ENCODE measurements at places on chromosomes 4 and X. TPM values are rescaled to one million over a fixed set of nuclear protein-coding genes. Genes with fewer than 3 reads are reported as not detected.

Gene TMSB15B
- 7.5 TPM for total RNA-seq

- no peaks in the 10 kb centered on the region for H3K36me3 ChIP-seq
- H3K27me3 ChIP-seq = no peaks in the 10 kb centered on the region
- no peaks in the 10 kb centered on the region for H3K4me1 ChIP-seq
Observed at GRCh38 chr4:156330436-156331031, 376.9 kb upstream of the CTSO start.

GRCh38 chrX:111288841-111289240 is 18.6 kb upstream of the CAPN6 start:
- DNase-seq = no peak
- H3K4me1 ChIP-seq = no peaks in the 10 kb centered on the region
- H3K27me3 ChIP-seq = no peaks in the 10 kb centered on the region
- no peaks in the 10 kb centered on the region for H3K36me3 ChIP-seq

DNA sequence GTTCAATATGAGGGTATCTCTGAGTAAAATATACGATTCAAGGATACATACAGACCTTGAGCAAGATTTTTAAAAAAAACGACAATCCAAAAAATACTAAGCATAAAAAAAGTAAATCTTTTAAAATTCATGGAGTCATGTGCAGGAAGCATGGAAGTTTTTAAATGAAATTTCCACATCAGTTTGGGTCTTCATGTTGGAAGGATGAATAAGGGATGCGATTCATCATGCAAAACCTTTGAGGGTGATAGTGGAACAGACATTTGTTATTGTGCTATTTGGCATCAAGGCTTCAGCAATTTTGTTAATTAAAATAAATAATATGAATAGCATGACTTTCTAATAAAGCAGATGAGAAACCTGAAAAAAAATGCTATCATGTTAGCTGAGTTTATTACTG is 815.0 kb upstream of the PCDH10 start:
- no peak for DNase-seq
- H3K36me3 ChIP-seq = no peaks in the 10 kb centered on the region
- H3K4me3 ChIP-seq = no peak overlapping the region
- no peaks in the 10 kb centered on the region for H3K27me3 ChIP-seq

GRCh38 chr4:27350161-27350560 is 489.5 kb downstream of the STIM2 start:
- H3K4me3 ChIP-seq = no peak overlapping the region
- no peak for DNase-seq
- H3K27me3 ChIP-seq = no peaks in the 10 kb centered on the region
- H3K4me1 ChIP-seq = no peaks in the 10 kb centered on the region
- H3K36me3 ChIP-seq = no peaks in the 10 kb centered on the region
- H3K27ac ChIP-seq = no peak overlapping the region

DNA sequence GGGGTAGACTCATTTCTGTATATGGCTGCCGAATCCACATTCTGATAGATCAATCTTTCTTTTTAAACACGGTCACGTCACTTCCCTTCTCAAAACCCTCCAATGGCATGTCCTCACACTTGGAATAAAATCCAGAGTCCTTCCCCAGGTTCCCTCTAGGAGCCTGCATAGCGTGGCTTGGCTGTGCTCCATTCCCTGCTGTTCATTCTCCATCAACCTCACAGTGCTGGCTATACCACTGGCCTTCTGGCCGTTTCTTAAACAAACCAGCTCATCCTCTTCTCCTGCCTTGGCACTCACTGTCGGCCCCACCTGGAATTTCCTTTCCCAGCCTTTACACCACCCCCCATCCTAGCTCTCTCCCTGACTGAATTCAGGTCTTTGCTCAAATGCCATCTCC is 77.1 kb downstream of the RBM47 start:
- no peaks in the 10 kb centered on the region for H3K36me3 ChIP-seq
- peaks cover 30% of the 10 kb centered on the region for H3K4me1 ChIP-seq
- no peak overlapping the region for H3K27ac ChIP-seq
- DNase-seq = no peak
- H3K27me3 ChIP-seq = no peaks in the 10 kb centered on the region

DNA sequence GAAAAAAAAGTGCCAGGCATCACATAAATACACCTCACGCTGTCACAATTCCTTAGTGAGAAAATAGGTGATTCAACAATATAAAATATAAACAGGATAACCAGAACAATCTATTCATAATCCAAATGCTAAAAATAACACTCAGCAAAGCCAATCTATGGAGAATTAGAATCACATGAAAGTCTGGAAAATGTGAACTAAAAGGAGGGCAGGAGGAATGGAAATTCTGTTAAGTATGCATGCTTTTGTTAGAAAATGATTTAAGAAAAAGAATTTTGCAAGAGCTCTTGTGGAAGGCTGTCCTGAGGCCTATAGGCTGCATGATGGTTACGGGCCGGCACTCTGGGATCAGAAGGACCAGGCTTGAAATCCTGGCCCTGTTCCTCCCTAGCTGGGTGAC is 70.6 kb upstream of the PROM1 start:
- DNase-seq = no peak
- no peaks in the 10 kb centered on the region for H3K4me1 ChIP-seq
- no peaks in the 10 kb centered on the region for H3K27me3 ChIP-seq
- no peaks in the 10 kb centered on the region for H3K36me3 ChIP-seq
- H3K27ac ChIP-seq = no peak overlapping the region

DNA sequence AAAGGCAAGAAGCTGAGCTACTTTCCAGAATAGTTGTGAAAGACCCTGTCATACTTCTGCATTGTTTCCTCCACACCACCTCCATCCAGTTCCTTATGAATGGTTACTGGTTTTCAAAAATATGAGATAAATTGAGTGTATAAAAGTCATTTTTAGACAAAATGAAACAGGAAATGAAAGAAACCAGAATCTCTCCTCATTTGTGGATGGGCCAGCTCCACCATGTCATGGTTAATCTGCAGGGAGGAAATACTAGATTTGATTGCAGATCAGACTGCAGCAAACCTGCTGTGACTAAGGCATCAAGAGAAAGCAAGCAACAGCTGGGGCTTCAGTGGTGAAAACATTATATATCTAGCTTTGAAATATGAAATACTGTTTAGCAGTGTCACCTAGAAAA is 23.8 kb downstream of the F9 start:
- H3K4me3 ChIP-seq = no peak overlapping the region
- H3K36me3 ChIP-seq = no peaks in the 10 kb centered on the region
- no peak overlapping the region for H3K27ac ChIP-seq
- peaks cover 4% of the 10 kb centered on the region for H3K4me1 ChIP-seq
- DNase-seq = no peak
- H3K27me3 ChIP-seq = peaks cover 3% of the 10 kb centered on the region

DNA sequence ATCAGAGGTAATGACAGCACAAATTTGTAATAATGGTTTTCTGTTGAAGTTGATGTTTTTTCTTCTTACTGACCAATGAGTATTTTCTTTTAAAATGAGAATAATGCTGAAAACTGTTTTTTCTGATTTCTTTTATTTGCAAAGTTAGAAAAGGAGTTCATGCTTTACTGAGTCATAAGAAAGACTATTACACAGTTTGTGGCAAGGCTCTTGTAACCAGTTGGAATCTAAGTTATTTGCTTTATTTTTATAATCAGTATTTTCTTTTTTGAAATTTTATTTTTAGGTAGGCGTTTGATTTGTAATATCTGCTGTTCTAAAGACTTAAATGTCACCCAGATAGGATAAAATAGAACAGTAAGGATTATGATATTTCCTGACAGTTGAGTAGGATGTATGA is 25.5 kb downstream of the ANAPC4 start:
- H3K27me3 ChIP-seq = no peaks in the 10 kb centered on the region
- H3K4me1 ChIP-seq = no peaks in the 10 kb centered on the region
- DNase-seq = no peak
- no peak overlapping the region for H3K27ac ChIP-seq

- peak overlapping the region; percentile 74 for H3K27ac ChIP-seq
- peaks cover 31% of the 10 kb centered on the region for H3K4me1 ChIP-seq
- peak; percentile 63 for DNase-seq
Observed at GRCh38 chr4:100106982-100107381, 83.3 kb downstream of the DDIT4L start.

Gene ODAM
- total RNA-seq = not detected

Gene HMGN5
- 3.3 TPM for total RNA-seq

DNA sequence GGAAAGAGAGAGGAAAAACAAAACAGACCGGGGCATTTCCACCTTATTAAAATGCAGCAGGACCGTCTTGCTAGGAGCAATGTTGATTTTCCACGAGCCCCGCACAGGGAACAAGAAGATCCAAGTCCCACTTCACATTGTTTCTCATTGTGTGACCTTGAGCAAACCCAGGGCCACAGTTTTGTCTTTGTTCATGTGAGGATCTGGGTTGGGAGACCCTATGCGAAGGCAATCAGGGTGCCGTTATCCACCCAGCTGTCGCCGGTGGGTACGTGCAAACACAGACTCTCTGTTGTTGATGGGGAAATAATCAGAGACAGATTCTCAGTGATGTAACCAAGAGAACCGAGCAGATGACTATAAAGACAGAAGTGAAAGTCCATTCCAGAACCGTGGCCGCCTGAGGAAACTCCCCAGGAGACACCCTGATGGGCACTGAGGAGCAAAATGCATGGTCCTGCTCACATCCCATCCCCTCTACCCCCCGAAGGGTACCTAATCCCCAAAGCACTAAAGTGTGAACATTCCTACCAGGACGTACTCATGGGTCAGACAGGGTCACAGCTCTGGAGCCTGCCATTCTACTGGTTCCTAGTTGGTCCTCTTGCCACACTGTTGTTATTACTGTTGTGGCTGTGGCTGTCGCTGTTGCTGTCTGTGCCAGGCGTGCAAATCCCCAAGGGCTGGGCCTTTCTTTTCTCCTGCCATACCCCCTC is 102.7 kb upstream of the RBPJ start:
- H3K36me3 ChIP-seq = no peaks in the 10 kb centered on the region
- H3K4me1 ChIP-seq = peaks cover 8% of the 10 kb centered on the region
- H3K4me3 ChIP-seq = no peak overlapping the region
- no peak overlapping the region for H3K27ac ChIP-seq
